ENCODE measurements at places on chromosomes 16 and 17.

DNA sequence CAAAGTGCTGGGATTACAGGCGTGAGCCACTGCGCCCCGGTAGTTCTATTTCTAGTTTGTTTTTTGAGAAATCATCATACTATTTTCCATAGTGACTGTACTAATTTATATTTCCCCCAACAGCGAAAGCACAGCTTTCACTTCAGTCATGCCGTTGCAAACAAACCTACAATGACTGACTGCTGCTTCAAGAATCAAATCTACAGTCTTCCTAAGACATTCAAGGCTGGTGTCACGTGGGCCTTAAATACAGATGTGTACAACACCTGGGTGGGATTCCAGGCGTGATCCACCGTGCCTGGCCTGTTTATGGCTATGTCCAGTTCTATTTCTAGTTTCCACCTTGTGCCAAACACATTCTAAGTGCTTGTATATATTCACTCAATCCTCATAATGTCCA is 72.0 kb downstream of the ABCC6 start:
- no peak for DNase-seq

- DNase-seq, result no peak
Measured at GRCh38 chr17:44924107-44924544, 8.8 kb upstream of the GFAP start.

DNA sequence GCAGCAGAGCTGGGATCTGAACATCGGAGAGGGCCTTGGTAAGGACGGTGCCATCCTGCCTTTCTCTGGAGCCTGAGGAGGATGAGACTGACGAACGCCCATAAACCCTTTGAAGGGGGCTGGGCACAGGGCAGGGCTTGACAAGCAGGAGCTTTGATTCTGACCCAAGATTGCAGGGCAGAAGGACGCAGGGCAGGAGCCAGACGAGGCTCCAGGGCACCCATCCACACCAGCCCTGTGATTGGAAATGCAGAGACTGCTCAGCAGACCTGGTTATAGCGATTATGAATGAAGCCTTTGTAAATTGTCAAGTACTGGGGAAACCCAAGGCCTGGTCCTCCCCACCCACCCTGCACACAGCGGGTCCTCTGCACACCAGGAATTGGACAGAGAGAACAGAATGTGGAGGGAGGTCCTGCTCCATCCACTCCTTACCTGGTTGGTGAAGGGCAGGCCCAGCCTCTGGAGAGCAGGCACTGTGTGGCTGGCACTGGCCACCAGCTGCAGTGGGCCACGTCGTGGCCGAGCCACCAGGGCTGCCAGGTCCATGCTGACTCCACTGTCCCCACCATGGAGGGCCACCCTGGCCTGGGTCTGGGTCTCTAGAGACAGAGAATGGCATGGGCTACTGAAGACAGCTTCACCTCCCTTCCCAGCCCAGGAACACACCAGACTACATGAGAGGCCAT is 68.8 kb downstream of the RMI2 start:
- no peak for DNase-seq

GRCh38 chr17:33241390-33241789 is 51.7 kb downstream of the ASIC2 start:
- DNase-seq, result no peak

DNA sequence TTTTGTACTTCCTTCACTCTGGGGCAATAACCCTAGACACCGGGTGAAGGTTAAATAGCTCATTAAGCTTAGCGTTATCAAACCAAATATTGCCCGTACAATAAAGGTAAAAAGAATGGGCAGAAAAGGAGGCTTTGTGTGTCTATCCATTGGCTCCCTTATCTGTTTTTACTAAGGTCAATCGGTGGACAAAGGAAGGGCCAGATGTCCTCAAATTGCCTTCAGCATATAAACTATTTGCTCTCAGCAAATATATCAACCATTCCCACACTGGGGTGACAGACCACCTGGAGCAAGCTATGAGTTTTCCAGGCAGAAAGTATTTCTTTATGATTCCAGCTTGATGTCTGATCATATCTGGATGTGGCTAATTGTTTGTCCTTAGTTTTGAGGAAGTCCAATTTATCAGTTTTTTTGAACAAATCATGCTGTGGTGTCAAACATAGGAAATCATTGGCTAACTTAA is 25.3 kb upstream of the WIPI1 start:
- DNase-seq, result no peak

DNA sequence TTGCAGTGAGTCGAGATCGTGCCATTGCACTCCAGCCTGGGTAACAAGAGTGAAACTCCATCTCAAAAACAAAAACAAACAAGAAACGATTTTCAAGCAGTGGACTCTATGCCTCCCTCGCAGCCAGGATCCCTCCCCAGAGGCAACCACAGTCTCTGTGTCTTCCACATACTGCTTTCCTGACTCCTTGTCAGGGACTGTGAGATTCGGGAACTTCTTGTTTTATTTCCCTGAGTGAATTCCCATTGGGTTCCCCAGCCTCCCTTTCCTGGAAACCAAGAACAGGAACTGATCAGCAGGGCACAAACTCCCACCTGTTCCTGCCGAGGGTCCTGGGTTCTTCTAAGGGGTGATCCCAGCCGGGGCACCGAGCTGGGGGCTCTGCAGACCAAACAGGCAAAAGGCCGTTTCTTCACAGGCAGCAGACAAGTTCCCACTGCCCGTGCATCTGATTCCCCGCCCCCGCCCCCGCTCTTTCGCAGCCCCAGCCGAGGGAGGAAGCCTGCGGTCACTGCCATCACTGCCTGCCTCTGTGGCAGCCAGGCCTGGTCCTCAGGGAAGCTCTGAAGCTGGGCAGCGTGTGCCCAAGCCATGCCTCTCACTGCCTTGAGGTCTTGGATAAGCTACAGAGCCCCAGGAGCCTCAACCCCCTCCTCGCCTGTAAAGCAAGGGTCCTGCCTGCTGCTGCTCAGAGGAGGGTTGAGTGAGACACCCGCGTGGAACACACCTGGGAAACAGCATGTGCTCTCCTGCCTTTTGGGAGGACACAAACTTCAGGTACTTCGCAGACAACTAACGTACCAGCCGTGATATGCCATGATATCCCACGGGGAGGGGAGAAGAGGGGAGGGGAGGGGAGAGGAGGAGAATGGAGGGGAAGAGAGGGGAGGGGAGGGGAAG is 5.5 kb upstream of the PIEZO1 start:
- DNase-seq, result peak; percentile 57

- DNase-seq, result peak; percentile 83
Measured at GRCh38 chr17:82030470-82031302, 792 bp upstream of the RAC3 start.
